A673 (cell line): ENCODE measurements at places on chromosomes 13 and 19.
A peak's percentile ranks its signal among the peaks of the same experiment; 100 is the strongest.

- DNase-seq = no peak
These were observed 11.8 kb downstream of the LGALS7B start for GRCh38 chr19:38800577-38801347.

DNA sequence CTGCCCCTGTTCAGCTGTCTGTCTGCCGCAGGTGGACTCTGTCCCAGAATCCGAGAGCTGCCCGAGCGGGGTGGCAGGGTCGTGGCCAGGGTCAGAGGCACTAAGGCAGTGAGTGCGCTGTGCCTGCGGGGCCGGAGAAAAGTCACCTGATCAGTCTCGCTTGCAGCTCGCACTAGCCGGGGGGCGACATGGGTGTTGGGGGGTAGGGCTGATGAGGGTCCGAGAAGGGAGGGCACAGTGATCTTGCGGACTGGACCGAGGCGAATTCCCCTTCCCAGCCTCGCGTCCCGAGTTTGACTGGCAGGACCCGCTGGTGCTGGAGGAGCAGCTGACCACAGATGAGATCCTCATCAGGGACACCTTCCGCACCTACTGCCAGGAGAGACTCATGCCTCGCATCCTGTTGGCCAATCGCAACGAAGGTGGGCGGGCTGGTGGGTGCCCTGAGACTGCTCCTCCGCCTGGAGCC, 627 bp downstream of the GCDH start:
- no peak for DNase-seq

- DNase-seq = no peak
These were observed 7.8 kb downstream of the ZSCAN5B start for GRCh38 chr19:56189785-56190184.

- no peak for DNase-seq
These were observed 273.1 kb downstream of the PCDH20 start for GRCh38 chr13:61142506-61142905.

GRCh38 chr13:73367886-73368285, 309.1 kb downstream of the KLF5 start:
- DNase-seq = no peak

- peak; percentile 44 for DNase-seq
These were observed 4.6 kb downstream of the SAFB start for GRCh38 chr19:5627395-5627904.

DNA sequence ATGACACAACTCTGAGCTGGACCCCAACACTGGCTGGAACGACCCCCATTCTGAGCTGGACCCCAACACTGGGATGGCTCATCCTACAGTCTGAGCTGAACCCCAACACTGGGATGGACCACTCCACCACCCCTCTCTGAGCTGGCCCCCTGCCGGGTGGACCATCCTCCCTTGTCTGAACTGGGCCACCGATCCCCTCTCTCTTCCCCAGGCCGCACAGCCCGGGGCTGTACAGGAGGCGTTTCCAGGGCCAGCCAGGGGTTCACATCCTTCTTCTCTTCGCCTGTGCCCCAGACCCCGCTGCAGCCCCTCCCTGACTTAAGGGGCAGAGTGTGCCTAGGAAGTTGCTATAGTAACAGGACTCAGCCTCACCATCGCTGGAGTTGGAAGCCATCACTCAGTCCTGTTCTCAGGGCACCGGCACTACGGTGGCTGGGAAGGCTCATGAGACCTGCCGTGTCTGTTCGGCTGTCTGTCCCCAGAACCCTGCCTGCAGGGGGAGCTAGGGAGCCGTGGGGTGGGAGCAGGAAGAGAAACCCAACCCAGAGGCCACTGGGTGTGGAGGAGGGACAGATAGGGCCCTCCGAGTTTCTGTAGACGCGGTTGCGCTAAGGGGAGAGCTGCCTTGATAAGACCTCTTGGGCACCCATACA, 3.7 kb downstream of the PRKACA start:
- no peak for DNase-seq
